Stimulated activated CD4-positive, alpha-beta T cell treated with anti-CD3 and anti-CD28 coated beads, Interleukin-4, amount 100 ng/mL, for 24 hours (primary cell): ENCODE measurements at places on chromosomes 11 and 22.

GRCh38 chr22:40039482-40040115, 44.8 kb downstream of the FAM83F start:
- no peak for DNase-seq

GRCh38 chr11:100550912-100551632, 136.0 kb upstream of the ARHGAP42 start:
- DNase-seq, result no peak

DNA sequence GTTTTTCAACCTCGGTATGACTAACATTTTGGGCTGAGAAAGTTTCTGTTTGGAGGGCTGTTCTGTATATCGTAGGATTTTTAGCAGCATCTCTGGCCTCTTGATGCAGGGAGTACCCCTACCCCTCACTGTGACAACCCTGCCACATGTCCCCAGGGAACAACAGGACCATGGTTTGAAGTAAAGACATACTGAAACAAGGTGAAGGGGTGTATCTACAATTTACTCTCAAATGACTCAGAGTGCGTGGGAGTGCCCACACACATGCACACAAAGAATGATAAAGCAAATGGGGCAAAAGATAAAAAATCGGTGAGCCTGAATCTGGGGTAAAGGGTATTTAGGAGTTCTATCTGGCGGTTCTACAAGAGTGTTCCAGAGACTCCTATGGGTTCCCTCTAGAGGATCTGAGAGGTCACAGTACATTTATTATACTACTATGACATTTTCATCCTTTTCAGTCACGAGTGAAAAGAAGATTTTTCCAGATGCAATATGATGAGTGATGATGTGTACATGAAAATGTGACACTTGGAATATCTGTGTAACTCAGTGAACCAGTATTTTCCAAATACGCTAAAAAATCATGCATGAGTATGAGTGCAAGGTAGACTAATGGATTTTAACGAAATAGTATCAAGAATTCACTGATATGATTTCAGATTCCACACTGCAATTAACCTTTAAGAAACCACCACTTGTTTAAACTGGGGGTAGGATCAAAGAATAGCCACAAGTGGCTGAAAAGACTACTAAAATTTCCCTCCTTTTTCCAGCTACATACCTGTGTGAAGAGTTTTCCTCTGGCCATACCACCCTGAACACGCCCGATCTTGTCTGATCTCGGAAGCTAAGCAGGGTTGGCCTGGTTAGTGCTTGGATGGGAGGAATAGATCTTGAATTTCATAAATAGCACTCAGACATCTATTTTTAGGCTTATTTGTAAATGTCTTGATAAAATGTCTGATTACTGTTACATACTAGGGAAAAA, 56.3 kb upstream of the YPEL1 start:
- peak; percentile 73 for DNase-seq

DNA sequence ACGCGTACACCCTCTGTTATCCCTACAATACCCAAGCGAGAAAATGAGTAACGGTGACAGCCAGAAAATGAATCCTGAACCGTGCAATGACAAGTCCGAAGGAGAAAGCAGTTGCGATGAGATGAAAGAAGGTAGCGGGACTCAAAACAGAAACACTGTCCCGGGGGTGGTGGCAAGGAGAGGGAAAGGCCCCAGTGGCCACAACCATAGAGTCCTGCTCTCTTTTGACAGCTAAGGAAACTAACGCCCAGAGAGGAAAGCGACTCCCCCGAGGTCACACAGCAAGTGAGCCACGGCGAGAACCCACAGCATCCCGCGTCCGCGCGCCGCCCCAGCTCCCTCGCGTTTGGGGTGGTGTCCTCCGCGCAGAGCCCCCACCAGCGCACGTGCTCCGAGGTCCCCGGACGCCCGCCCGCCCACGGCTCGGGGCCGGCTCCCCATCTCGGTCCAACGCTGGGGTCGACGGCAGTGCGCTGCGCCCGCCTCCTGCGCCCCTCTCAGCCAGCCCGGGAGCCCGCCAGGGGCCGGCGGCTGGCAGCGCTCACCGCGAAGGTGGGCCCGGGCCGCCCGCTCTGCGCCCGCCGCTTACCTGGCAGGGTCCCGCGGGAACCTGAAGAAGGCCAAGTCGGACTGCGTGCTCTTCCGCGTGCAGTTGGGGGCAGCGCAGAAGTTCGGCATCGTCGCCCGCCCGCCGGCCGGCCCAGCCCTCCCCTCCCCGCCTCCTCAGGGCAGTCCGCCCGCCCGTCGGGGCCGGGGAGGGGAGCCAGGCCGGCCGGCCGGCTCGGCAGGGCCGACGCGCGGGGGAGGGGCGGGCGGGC, 564 bp downstream of the THAP12 start:
- DNase-seq, result peak; percentile 75

DNA sequence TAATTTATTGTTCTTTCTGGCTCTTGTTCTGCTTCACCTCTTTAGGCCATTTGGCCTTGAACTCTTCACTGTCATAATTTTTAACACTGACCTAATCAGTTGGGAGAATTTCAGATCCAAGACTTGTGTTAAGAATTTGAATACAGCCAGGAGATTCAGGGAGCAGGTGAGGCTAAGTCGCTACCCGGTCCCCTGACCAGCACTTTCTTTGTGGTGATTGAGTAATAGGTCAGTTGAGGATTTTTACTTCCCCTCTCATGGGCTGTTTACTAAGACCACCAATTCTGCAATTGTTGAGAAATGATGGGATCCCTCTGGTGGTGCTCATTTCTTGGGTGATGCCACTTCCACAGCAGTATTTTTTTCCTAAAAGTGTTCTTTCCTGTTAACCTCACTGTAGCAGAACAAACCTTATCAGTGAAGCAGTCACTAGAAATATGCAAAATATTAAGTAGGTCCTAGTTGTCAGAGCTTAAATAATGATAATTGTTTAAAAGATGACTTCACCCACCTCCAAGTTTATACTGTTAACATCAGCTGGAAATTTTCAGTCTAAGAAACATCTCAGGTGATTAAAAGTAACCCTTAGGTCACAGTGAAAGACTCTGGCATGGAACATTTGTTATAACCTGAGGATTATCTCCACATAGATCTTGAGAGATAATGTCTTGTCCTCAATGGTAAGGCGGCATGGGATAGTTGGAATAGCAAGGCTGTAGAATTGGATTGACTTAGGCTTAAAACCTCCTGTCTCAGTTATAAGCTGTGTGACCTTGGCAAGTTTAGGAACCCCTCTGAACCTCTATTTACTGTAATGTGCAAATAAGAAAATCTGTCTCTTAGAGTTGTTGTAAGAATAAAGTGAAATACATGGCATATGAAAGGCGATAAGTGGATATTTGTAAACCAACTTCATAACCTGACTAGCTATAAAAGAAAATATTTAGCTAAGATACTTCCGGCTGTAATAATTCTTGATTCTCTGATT, 41.3 kb downstream of the POLD3 start:
- DNase-seq, result no peak

DNA sequence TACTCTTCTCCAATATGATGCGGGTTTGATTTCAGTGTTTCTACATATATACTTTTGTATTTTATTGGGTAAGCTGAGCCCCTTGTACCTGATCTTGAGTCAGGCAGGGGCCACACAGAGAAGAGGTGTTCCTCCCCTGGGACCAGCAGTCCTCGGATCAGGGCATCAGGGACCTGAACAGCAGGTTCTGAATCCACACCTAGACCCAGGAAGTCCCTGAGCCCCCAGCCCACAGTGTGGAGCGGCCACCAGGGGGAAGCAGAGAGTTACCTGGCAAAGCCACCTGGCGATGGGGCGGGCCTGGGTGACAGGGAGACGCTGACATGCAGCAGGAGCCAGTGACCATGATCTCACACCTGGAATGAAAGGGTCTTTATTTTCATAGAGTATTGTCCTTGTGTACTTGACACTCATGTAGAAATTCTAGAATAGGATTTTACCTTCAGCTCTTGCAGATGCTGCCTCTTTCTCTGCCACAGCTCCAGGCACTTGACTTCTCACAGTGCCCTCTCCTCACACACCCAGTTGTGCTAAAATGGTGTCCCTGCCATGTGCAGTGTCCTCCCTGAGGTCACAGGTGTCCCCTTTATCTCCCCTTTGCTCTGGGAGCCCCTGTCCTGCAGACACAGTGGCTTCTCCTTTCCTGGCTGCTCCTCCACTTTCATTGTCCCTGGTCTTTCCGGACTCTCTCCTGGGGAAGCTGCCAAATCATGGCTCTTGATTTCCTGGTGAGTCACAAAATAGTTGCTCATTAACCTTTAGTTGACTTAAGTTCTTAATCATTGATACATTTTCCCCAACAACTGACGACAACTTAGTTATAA, 48.5 kb downstream of the GGTLC2 start:
- peak; percentile 63 for DNase-seq

- no peak for DNase-seq
These were observed 95.0 kb downstream of the AASDHPPT start for GRCh38 chr11:106172386-106172991.

GRCh38 chr22:42347281-42347824, 76.9 kb upstream of the TCF20 start:
- DNase-seq, result no peak
